ENCODE measurements at places on chromosomes 7 and 10.

DNA sequence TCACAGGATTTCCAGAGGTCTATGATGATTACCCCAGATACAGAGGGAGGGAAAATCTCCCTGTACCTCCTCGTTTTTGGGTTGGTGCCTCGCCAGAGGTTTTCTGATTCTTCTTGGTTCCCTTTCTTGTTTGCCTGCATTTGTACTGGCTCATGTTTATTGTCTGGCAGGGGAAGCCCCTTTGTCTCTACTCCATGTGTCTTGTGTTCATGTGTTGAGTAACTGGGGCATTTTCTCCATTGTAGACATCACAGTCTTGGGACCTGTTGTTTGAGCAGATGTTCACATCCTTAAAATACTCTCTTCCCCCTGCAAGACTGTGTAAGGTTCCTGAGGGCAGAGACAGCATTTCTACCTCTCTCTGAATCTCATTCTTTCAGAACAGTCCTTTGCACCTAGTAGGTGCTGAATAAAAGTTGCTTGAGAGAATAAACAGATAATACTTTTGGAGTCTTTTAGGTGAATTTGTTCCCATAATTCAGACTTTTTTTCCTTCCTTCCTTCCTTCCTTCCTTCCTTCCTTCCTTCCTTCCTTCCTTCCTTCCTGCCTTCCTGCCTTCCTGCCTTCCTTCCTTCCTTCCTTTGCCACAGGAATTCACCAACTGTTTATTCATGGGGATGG, 25.1 kb downstream of the CDK14 start:
- DNase-seq: no peak

GRCh38 chr7:13109201-13109600, 421.8 kb downstream of the ARL4A start:
- DNase-seq: no peak

GRCh38 chr7:531777-532176, 12.1 kb upstream of the PDGFA start:
- DNase-seq: no peak

DNA sequence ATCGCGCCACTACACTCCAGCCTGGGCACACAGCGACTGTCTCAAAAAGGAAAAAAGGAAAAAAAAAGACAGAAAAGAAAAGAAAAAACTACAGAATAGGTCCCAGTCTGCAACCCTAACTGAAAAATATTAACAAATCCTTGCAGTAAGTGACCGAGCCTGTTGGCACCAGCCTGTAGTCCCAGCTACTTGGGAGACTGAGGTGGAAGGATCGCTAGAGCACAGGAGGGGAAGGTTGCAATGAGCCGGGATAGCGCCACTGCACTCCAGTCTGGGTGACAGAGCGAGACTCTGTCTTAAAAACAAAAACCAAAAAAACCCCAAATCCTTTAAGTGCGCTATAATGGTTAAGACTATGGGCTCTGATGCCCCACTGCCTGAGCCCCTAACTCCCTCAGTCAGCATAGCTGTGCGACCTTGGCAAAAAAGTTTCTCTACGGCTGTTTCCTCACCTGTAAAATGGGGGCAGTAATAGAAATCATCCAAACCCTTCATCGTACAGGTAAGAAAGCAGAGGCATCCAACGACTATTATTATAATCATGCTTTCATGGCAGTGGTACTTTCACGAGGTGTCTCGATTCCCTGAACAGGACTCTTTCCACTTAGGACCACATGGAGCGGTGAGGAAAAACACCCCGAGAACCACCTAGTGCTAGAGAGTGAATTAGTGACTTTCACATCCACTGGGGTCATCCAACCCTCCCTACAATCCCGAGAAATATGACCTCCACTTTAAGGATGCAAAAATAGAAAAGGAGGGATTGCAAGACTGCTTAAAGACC, 755 bp downstream of the TOMM7 start:
- no peak for DNase-seq

DNA sequence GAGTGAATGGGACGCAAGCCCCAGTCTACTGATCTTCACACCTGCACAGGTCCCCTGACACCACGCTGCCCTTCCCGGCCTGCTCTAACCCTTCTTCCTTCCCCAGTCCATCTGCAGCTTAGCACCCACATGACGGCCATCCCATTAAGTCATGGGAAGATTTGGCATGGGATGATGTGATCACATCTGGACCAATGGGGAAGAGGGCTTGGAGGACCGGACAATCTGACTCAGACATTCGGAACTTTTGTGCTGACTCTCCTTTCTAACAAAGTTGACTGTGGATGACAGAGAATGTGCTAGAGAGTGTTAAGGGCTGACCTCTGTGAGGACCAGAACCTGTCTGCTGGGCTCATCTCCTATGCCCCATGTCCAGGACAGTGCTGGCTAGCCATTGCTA, 15.6 kb downstream of the CXCL12 start:
- no peak for DNase-seq

- no peak for DNase-seq
Measured at GRCh38 chr10:102313221-102313896, 68.0 kb downstream of the GBF1 start.

DNA sequence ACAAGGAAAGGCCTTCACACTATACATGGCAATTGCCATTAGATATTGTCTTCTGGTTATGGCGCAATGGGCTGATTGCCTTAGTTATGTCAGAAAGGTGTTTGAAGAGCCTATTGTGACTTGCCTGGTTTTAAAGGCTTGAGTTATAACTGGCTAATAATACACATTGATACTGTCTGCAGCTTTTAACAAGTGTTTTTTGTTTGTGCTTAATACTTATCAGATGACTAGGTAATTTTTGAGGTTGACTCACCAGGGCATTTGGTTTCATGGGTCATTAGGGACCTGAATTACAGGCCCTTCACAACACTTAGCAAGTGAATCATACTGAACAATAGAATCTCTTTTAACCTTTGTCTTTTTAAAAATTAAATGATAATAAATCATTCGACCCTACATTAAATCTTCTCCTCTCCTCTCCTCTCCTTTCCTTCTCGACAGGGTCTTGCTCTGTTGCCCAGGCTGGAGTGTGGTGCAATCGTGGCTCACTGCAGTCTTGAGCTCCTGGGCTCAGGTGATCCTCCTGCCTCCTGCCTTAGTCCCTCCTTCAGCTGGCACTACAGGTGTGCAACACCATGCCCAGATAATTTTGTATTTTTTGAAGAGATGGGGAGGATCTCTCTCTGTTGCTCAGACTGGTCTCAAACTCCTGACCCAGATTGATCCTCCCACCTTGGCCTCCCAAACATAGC, 196.3 kb downstream of the JCAD start:
- DNase-seq: no peak

DNA sequence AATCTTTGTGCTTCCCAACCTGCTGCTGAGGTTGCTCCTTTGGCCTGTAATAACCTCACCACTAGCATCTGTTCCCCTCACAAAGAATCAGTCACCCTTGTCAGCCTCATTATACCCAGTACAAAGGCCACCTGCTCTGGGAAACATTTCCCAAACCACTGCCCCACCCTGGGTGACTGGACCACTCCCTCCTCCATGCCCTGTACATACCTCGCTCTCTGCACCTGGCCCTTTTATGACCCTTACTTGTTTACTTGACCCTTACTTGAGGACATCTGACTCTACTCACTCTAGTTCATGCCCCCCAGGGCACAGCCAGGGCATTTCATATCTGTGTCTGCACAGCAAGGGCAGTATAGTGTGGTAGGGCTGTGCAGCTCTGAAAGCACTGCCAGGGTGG, 21.4 kb upstream of the AOC1 start:
- no peak for DNase-seq

GRCh38 chr7:112819536-112819935, 29.3 kb upstream of the TMEM168 start:
- DNase-seq: no peak

GRCh38 chr7:117010375-117011133, 57.3 kb downstream of the ST7 start:
- DNase-seq: no peak

DNA sequence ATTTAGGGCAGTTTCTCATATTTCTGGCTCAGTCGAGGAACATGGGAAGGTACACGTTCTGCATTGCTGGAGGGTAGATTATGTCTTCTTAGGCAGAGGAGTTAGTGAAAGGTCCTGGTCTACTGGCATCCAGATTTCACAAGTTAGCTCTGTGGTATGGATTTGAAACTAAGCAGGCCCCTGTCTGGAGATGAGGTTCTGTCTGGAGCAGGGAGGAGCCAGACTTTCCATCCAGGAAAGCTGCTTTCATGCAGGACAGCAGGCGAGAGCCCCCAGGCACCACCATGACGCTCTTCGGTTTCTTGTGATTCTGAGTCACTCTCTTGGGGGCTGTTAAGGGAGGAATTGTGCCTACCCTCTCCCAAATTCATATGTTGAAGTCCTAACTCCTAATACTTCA, 184.3 kb downstream of the KIAA1217 start:
- DNase-seq: no peak

- DNase-seq: no peak
Measured at GRCh38 chr7:19111474-19112273, 5.8 kb downstream of the TWIST1 start.

DNA sequence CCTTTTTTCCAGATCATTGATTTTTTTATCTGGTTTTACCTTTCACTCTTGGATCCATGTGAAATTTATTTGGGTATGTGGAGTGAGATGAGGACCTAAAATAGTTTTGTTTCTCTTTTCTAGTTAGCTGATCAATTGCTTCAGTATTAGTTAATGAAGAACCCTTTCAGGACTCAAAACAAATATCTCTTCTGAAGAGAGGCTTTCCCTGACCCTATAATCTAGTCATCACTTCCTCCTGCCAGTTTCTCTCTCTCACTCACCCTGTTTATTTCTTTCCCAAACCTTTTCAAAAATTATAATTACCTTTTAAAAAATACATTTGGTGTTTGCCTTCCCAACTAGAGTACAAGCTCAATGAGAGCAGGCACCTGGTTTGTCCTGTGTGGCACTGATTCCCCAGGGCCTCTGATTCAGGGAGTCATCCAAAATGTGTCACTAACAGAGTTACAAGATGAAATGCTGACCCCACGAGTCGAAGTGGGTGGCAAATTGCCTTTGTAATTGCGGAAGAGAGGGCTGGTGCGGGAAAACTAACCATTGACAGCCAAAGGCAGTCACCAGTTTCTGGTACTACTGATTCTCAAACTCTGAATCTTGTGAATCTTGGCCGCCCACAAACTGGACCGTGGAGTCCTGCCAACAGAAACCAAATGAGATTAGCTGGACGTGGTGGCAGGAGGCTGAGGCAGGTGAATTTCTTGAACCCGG, 2.4 kb downstream of the TMEM140 start:
- no peak for DNase-seq

Data from iPS DF 19.7 (cell line).